ENCODE measurements at places on chromosomes 11 and 22.

DNA sequence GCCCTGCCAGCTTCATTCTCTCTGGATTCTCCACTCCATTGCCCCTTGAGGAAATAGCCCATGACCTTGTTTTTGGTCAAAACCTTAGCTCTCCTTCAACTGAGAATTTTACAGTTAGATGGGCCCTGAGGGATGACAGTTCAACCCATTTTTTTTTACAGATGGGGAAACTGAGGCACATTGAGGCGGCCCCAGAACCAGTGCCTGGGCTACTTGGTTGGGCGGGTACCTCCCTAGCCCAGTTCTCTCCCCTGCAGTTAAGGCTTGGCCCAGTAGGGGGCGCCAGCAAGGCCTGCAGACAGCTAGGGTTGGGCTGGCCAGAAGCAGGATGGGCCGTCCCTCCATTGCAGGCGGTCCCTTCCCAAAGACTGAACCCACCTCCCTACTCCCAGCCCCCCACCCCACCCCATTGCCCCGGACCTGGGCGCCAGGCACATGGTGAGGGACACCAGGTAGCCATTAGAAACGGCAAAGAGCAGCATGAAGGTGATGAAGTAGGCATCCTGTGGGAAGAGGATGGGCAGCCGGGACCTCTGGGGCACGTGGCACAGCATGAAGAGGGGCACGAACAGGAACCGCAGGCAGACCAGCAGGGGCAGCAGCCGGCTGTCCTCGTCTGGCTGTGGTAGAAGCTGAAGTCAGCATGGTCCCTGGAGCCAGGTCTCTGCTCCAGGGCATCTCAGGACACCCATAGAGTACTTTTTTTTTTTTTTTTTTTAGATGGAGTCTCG lies 7.6 kb downstream of the SLC29A2 start:
- DNase-seq, result peak; percentile 48

DNA sequence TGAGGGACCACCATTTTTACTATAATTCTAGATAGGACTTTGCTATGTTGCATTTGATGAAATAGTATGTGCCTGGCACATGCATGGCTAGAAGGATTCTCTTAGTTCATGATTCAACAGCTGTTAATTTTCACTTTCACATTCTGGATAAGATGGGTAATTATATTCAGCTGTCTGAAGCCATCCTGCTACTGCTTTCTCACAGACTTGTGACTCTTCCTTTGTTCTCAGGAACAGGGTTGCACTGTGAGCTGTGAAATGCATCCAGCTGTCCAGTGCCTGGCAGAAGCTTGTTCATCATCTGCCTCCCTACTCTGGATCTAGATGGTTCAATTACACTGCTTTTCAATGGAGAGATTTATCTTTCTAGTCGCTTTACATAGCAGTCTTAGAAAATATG lies 610.1 kb upstream of the ANO5 start:
- no peak for DNase-seq

GRCh38 chr11:95147364-95147905 lies 57.8 kb downstream of the ENDOD1 start:
- no peak for DNase-seq

GRCh38 chr11:102423936-102424335 lies 28.6 kb downstream of the TMEM123 start:
- no peak for DNase-seq

DNA sequence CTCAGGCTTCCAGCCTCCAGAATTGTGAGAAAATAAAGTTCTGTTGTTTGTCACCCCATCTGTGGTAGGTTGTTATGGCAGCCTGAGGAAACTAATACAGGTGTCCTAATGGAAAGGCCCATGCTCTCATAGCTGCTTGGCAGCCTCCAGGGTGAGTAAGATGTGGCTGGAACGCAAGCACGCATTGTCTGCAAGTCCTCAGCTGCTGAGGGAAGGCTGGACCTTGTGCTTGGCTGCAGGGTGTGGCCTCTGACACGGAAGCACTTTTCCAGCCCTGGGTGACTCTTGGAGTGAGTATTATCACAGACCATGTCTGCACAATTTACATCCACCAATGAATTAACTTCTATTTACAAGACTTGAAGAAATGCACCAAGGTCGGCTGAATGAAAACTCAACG lies 44.4 kb upstream of the BARX2 start:
- no peak for DNase-seq

DNA sequence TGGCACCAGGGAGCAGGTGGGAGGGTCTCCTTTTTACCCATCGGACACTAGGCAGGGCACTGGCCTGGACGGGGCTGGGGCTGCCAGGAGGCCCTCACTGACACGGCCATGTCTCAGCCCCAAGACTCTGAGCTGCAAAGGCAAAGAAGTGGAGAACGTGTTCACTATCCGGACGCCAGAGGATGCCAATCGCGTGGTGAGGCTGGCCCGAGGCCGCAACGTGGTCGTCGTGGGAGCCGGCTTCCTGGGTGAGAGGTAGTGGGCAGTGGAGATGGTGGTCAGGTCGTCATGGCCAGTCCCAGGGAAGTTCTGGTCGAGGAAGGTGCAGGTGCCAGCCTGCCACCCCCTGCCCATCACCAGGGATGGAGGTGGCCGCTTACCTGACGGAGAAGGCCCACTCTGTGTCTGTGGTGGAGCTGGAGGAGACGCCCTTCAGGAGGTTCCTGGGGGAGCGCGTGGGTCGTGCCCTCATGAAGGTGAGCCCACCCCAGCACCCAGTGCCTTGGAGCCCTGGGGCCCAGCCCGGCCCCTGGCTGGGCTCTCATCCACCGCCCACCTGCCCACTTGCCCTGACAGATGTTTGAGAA lies 5.7 kb upstream of the LZTR1 start:
- no peak for DNase-seq

- no peak for DNase-seq
These were observed 7.7 kb upstream of the NEAT1 start for GRCh38 chr11:65414776-65415498.

GRCh38 chr11:27468995-27469695 lies 3.4 kb downstream of the LGR4 start:
- DNase-seq, result no peak

- DNase-seq, result no peak
These were observed 194 bp downstream of the SF1 start for GRCh38 chr11:64778223-64778472.

GRCh38 chr22:47654922-47655491 lies 892.6 kb downstream of the TBC1D22A start:
- no peak for DNase-seq

GRCh38 chr11:75072582-75072981 lies 24.1 kb downstream of the OR2AT4 start:
- no peak for DNase-seq

DNA sequence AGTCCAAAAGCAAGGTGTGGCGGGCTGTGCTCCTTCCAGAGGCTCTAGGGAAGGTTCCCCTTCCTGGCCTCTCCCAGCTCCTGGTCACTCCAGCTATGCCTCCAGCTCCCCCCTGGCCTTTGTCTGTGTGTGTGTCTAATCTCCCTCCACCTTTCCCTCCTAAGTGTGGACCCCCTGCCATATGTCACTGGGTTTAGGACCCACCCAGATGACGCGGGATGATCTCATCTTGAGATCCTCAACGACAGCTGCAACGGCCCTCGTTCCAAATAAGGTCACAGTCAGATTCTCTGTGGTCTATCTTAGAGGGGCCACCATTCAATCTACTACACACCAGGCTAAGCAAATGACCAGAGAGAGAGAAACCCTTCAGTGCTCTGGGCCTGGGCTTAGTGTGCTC lies 107.9 kb downstream of the ARHGAP8 start:
- no peak for DNase-seq

GRCh38 chr11:33701302-33702230 lies 940 bp upstream of the C11orf91 start:
- DNase-seq, result no peak

GRCh38 chr11:85821636-85822035 lies 10.7 kb upstream of the SYTL2 start:
- DNase-seq, result no peak

GRCh38 chr11:69654001-69654659 lies 13.2 kb downstream of the CCND1 start:
- DNase-seq, result no peak

DNA sequence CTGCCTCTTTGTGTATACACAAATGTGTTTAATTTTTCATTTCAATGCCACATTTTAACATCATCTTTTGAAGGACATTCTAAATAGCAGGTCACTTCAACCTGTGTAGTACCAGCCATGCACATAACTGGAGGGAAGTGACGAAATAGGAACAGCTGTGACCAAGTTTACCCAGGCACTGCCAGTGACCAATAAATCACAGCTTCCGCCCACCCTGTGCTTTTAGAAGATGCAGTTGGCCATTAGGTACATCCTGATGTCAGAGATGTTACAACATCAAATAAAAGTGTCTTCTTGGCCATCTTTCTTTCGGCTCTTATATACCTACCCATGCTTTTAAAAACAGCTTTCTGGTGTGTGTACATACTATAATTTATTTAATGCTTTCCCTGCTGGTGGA lies 7.8 kb downstream of the LDLRAD3 start:
- DNase-seq, result no peak

DNA sequence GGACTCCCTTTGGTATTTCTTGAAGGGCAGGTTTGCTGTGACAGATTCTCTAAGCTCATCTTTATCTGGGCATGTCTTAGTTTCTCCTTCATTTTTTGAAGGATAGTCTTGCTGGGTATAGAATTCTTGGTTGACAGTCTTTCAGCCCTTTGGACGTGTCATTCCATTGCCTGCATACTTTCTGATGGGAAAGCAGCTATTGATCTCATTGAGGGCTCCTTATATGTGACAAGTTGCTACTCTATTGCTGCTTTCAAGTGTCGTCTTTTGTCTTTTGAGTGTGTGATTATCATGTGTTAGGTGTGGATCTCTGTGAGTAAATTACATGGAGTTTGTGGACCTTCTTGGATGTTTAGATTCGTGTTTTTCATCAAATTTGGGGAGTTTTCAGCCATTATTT lies 21.9 kb downstream of the IGHMBP2 start:
- no peak for DNase-seq

GRCh38 chr11:43853781-43854180 lies 26.9 kb upstream of the ALKBH3 start:
- no peak for DNase-seq

- DNase-seq, result no peak
These were observed 4.0 kb downstream of the MICAL2 start for GRCh38 chr11:12114193-12115033.

- no peak for DNase-seq
These were observed 596.8 kb upstream of the CNTN5 start for GRCh38 chr11:98423933-98424332.

DNA sequence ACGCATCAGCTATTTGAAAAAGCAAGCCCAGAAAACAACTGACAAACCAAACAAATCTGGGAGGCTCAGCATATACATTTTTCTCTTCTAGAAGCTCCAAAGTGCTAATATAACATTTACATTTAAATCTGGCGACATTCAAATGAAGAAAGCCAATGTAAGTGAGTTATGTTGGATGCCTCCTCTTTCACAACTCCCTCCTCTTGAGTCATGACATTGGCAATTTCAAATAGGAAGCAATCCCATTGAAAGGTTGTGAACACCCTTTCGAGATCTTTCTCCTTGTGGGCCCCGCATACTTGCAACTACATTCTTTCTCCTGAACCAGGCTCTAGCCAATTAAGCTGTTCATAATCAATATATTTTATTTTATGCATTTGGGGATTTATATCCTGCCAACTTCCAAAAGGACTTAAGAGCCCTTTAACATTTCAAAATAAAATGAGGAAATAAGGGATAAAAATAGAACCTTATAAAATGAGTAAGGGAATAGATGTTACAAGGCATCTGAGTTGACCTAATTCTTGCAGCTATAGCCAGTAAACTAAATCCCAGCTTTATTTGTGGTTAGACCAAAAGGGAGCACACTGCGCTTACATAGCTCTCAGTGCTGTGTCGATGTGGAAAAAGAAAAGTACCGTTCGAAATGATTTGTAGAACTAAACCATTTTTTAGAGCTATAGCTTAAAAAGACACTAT lies 129.5 kb upstream of the SESN3 start:
- DNase-seq, result no peak

GRCh38 chr11:46039990-46040389 lies 81.3 kb downstream of the PHF21A start:
- no peak for DNase-seq

GRCh38 chr11:20511982-20512381 lies 87.4 kb upstream of the SLC6A5 start:
- DNase-seq, result no peak

- DNase-seq, result no peak
These were observed 269.9 kb upstream of the SORL1-AS1 start for GRCh38 chr11:121722431-121723245.

DNA sequence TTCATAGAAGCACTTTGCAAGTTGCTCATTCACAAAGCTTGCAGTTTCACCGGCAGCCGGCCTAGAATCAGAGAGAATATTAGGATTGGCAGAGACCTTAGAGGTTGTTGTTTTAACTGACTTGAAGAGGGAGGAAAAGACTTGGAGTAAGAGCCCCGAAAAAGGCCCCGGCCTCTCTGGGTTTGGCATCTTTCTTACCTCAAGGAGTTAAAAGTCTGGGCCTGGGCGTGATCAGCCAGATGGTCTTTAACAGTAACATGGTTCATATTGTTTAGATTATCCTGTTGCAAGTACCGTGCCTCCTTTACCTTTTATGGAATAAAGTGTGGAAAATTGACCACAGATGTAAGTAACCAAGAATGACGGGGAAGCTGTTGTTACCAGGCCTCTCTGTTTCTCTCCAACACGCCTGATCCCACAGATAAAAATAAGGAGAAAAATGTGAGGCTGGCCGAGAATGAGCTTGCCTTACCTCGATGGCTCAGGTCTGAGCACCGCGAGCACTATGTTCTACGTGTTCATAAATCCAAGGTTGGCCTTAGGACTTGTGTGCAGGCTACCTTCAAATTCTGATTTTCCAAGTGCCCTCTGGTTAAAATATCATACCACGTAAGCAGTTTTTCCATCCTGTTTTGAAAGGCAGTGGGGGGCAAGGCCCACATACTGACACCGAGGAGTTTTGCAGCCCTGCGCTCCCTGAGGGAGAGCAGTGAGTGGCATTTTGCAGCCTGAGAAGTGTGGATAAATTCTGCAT lies 56.4 kb downstream of the PARVA start:
- no peak for DNase-seq

GRCh38 chr22:30809086-30809485 lies 114.4 kb downstream of the OSBP2 start:
- DNase-seq, result no peak

GRCh38 chr11:96179905-96180304 lies 163.1 kb downstream of the MAML2 start:
- DNase-seq, result no peak

- no peak for DNase-seq
These were observed 247.5 kb downstream of the GRIK4 start for GRCh38 chr11:120759046-120759445.

Measured in activated naive CD8-positive, alpha-beta T cell treated with anti-CD3 and anti-CD28 coated beads, Interleukin-2, amount 50 U/mL, for 16 hours (primary cell).